ENCODE measurements at places on chromosomes 1 and 21.

GRCh38 chr1:228166170-228166936 lies 749 bp downstream of the IBA57 start:
- DNase-seq: peak; percentile 48

DNA sequence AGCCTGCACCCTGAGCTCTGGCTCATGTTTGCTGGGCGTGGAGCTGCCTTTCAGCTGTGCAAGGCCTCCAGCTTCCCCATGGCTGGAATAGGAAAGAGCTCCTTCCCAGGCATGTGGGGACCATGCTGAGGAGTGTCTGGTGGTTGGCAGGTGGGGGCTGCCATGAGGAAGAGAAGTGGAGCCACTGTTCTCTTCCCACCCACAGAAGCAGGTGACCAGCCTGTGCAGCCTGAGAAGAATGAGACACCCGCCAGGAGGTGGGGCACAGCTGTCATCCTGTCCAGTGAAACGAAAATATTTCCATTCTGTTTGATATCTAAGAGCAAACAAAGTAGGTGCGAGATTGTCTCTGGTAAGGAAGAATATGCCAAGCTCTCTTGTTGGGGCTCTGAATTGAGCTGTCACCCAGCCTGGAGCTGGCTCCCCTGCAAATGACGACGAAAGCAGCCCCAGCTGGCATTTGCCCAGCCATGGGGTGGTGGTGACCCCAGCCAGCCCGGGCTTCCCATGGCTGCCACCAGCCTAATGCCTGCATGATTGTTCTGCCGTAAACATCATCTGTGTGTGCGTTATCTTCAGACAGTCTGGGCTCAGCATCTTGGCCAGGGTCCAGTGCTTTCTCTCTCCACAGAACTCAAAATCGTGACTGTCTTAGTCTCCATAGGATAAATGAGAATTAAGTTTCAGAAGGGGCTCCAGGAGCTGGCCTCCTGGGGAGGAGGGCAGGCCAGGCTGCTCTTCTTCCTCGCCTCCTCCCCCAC lies 429.8 kb upstream of the VAMP3 start:
- no peak for DNase-seq

GRCh38 chr1:186440584-186440983 lies 20.3 kb downstream of the PDC start:
- no peak for DNase-seq

- DNase-seq: no peak
Observed at GRCh38 chr1:208219659-208220282, 24.4 kb downstream of the PLXNA2 start.

DNA sequence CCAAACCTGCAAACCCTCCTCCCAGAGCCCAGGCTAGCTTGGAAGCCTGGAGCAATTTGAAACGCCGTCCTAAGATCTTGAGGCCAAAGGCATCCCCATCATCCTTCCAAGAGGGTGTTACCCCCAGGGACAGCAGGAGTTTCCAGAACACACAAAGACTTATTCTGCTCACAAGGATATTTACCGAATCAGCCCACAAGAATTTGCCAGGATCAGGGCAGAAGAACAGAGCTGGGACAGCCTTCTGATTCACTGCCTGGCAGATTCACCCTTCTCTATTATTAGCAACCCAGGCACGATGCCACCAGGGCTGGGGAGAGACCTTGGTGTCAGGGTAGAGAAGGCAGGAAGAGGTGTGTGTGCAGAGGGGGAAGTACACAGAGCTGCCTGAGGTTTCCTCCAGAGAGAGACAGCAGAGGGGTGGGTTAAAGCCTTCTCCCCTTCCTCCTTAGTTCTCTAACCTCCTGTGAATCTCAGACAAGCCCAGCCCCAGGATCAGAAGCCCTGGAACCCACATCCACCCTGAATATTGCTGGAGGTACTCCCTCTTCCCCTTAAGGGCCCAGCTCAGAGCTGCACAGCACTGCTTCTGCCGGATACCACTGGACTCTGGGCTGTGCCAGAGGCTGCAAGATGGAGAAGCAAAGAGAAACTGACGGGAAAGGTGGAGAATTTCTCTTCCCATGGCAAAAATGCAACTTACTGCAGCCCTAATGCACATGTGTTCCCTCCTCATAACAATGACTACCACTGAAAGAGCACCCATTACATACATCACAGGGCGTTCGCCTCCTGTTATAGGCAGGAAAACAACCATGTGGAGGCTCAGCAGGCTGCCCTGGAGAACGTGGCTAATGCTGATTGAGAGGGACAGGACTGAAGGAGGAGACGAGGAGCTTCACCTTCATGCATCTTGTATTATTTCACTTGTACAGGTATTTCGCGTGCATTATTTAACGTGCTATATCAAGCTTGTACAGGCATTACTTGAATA lies 61.8 kb downstream of the ITPKB start:
- peak; percentile 60 for DNase-seq

DNA sequence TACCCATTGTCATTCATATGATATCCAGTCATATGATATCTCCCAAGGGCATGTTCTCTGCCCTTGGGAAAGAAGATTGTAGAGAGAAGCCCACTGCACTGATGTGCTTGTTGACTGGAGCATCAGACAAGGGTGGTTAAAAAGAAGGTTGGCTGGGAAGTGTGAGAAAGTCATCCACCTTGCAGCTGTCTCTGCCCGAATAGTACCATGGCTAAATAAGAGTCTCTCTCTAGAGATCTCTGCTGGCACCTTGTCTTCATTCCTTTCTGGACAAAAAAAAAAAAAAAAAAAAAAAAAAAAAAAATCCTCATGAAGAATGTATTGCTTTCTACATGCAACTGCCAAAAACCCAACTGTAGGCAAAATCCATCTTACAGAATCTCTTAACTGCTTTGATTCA lies 349.7 kb upstream of the ESRRG start:
- no peak for DNase-seq

All from effector CD8-positive, alpha-beta T cell (primary cell).